ENCODE measurements at places on chromosomes 3 and 15.

DNA sequence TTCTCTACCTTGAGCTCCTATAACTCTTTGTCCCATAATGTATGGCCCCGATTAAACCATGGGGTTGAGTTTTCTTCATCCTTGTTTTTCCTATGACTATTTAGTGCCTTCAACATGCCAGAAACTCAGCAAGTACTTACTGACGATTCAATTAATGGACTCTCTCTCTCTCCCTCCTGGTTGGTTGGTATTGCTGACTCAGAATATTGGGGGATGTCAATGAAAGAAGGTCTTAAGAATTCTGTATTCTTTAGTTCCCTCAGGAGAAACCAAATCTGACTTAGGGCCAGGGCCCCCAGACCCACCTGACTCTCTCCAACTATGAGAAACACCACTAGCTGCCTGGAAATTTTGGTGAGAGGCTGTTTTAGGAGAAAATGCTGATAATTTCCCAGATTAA, 40.8 kb downstream of the TM4SF4 start:
- DNase-seq = no peak

- DNase-seq = no peak
Observed at GRCh38 chr15:101633356-101633755, 18.8 kb downstream of the TM2D3 start.

- no peak for DNase-seq
Observed at GRCh38 chr3:128408693-128409623, 57.7 kb downstream of the DNAJB8 start.

- DNase-seq = peak; percentile 38
Observed at GRCh38 chr3:37324850-37325321, 150.5 kb upstream of the LRRFIP2 start.

GRCh38 chr3:111218615-111219014, 147.0 kb downstream of the NECTIN3 start:
- DNase-seq = no peak
